ENCODE measurements at places on chromosomes 13 and 19. TPM values are rescaled to one million over a fixed set of nuclear protein-coding genes. Genes with fewer than 3 reads are reported as not detected.

DNA sequence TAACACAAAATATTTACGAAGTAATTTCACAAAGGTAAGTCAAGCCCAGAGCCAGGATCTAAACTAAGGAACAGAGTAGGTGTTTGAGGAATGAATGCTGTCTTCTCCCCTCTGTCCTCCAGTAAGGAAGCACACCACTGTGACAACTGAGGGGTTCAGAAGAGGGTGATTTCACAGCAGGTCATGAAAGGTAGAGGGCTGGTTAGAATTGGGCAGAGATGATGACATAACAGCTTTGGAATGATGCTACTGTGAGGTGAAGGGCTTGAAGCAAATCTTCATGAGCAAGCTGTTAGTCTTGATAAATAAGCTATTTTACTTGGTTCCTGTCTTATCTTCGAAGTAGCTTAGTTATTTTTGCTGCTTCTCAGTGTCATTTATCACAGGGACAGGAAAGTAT is 498.6 kb downstream of the FGF9 start:
- no peak for DNase-seq

The RPS28 gene
- 2,643 TPM for total RNA-seq

GRCh38 chr19:15200553-15201364 is at the start of gene NOTCH3:
Gene NOTCH3, minus strand, starts transcription at chr19:15200995. Its CDS starts 90 bp downstream, at chr19:15200905.
- no peak for DNase-seq

GRCh38 chr19:46782355-46783019 is 5.9 kb downstream of the SLC1A5 start:
- no peak for DNase-seq

GRCh38 chr19:46513461-46514236 is 18.0 kb upstream of the PNMA8B start:
- DNase-seq, result peak; percentile 73

DNA sequence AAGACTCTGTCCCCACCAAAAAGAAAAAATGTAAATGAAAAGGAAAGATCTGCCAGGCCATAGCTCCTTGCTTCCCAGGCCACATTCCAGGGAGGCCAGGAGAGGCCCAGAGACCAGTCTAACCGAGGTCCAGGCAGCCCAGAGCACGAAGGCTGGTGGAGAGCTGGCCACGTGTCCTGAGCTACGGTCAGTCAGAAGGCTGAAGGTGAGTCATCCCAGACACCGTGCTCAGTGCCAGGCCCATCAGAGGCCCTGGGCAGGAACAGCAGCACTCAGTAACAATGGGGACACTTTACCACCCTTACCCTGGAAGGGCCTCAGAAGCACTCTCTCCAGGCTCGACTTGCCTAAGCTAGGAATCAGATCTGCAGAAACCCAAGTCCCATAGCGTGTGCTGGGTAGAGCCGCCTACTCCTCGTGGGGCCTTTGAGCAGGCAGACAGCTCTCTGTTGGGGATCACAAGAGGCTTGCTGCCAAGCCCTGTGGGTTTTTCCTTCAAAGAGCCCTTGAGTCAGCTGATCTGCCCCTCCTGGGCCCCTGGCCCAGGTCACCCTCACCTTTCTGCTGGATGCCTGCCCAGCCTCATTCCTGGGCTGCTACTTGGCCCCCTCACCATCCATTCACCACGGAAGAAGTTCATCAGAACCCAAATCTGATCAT is 11.6 kb upstream of the DNMT1 start:
- DNase-seq, result no peak

The ZFP82 gene
- 3.5 TPM for total RNA-seq

- DNase-seq, result peak; percentile 49
Measured at GRCh38 chr13:113918981-113919701, 54.7 kb downstream of the C13orf46 start.

DNA sequence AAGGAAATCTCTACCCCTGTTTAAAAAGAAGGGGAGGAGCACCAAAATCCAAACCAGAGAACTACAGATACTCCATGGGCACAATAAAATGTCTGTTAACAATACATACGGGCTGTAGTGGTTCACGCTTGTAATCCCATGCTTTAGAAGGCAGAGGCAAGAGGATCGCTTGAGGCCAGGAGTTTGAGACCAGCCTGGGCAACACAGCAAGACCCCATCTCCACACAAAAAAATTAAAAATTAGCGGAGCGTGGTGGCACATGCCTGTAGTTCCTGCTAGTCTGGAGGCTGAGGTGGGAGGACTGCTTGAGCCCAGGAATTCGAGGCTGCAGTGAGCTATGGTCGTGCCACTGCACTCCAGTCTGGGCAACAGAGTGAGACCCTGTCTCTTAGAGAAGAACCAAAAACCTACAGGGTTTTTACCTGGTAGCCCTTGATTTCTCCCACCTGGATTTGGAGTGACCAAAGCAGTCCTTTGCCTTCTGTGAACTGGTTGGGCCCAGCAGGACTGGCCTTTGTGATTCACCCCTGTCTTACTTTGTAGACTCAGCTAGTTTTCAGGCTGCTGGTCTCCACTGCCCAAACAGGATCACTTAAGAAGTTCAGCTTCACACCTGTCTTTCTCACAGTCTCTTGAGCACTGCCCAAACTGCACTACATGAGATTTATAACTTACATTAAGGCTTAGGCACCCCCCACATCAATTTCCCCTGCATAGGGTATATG is 38.7 kb upstream of the FLT1 start:
- no peak for DNase-seq

DNA sequence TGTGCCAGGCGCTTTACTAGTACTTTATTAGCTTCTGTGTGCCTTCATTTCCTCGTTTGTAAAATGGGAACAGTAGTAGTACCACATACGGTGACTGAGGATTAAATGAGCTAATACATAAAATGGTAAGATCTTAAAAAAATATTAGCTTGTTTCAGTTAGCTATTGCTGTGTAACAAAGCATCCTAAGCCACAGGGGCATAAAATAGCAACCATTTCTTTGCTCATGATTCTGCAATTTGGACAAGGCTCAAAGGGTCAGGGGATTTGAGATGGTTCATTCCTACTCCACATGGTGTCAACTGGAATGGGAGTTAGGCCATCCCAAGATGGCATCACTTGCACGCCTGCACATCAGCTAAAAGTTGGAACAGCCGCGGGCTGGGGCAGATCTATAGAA is 13.3 kb downstream of the DYRK1B start:
- DNase-seq, result no peak

DNA sequence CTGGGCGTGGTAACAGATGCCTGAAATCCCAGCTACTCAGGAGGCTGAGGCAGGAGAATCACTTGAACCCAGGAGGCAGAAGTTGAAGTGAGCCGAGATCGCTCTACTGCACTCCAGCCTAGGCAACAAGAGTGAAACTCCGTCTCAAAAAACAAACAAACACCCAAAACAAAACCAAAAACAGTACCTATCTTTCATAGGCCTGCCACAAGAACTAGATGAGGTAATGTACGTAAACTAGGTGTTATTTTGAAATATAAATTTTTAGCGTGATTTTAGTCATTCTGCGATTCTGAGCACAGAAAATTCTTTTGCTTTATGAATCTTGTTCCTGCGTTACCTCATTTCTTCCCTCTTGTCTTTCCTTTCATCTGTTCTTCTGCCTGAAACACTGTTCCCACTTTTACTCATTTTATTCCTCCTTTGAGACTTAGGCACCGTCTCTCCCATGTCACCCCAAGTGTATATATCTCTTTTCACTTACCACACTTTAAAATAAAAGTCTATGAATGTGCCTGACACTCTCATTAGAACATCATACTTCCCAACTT is 238.2 kb upstream of the HTR2A start:
- no peak for DNase-seq

GRCh38 chr19:57599377-57599760 is 316 bp upstream of the ZNF530 start:
- no peak for DNase-seq

The RXFP2 gene
- total RNA-seq, result not detected

The KMT2B gene
- total RNA-seq, result 200 TPM

The VSTM1 gene
- not detected for total RNA-seq

DNA sequence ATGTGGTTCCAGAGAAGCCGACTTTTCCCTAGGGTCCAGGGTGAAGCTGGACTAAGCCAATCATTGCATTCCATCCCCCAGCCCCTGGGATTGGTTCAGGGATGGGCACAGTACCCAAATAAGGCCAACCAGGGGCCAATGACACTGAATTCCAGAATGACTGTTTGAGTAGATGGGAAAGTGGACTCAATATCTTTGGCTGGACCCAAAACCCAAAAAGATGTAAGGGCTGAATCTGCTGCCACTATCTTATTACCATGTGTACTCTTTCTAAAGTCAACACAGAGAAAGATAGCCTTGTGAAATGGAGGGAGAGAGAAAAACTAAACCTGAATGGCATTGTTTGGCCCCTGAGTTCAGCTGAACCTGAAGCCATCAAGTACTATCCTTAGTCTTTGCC is 39.2 kb upstream of the TNFSF11 start:
- no peak for DNase-seq

The SHC2 gene
- not detected for total RNA-seq

- no peak for DNase-seq
Measured at GRCh38 chr19:6267552-6268381, 12.0 kb downstream of the MLLT1 start.

The ZNF112 gene
- not detected for total RNA-seq

DNA sequence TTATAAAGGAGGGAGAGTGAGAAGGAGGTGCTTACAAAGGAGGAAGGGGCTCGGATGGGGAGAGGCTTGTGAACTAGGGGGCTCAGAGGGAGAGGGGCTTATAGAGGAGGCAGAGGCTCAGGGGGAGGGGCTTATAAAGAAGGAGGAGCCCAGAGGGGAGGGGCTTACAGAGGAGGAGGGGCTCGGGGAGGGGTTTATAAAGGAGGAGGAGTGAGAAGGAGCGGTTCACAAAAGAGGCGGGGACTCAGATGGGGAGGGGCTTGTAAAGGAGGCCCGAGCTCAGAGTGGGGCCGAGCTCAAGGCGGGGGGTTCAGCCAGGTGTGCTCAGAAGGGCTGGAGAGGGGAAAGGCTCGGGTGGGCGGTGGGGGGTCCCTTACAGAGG is 500 bp downstream of the SMIM24 start:
- no peak for DNase-seq

DNA sequence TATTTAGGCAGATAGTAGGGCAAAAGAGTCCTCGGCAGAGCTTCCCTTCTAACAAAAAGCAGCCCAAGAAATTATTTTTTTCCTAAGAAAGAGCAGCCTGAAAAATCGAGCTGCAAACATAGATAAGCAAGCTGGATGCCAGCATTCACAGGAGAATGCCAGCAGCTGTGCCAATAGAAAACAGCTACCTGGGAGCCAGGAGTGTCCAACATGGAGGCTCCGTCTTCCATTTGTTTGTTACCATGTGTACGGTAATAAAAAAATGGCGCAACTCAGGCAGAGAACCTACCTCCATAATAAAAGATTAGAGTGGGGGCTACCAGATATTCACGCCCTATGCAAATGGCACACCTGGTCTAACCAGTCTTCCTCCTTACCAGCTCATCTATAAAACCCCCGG is 77.6 kb upstream of the IPO5 start:
- DNase-seq, result no peak

GRCh38 chr19:2371656-2372055 is 11.6 kb downstream of the TMPRSS9 start:
- no peak for DNase-seq

DNA sequence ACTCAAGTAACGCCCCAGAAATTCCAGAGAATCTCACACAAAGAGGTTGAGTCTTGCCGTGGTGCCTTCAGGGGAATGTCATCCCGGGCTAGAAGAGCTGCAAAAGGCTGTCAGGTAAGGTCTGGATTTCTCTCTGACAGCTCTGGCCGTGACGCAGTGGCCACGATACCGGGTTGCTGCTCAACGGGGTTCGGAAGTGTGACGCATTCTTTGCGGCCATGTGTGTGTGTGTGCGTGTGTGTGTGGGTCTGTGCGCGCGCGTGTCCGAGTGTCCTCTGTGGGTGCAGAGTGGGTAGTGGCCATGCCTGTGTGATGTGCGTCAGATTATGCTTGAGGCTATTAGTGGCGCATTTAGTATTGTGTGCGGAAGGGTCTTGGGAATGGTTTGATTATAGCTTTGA is 306 bp downstream of the ZNF540 start:
- no peak for DNase-seq

- no peak for DNase-seq
Measured at GRCh38 chr13:41299316-41300094, 11.6 kb upstream of the NAA16 start.

The AP1M2 gene
- total RNA-seq, result not detected

The ADAMTSL5 gene
- 6.0 TPM for total RNA-seq

DNA sequence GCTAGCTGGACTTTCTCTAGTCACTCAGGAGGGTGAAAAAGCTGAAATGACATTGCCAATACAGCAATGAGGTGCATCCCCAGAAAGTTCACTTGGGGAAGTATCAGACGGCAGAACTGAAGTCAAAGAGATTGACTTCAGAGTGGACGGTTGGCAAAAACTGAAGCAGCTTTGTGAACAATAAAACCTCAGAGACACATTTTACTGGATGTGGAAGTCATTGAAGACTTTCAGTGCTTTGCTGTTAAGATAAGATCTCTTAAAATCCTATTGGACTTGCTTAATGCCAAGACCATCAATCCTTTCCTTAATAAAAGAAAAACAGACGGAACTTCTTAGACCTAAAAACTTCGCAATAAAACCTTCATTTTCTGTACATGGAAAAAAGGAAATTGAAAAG is 103.7 kb downstream of the ABCC4 start:
- DNase-seq, result no peak

DNA sequence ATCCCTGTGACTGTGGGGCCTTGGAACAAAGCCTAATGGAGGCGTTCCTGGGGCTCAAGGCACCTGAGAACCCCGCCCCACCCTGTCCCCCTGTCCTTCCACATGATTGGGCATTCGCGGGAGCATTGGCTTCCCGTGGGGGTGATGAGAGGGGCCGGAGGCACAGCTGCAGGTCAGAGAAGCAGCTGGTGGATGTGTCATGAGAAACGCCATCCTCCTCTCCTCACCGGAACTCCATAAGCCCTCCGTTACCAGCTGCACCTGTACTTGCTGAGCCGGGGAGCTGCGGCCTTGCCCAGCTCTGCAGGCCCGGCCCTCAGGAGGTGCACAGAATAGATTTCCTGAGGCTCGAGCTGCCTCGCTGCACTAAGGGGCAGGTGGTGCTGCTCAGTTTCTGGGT is 42.0 kb downstream of the CAPN12 start:
- no peak for DNase-seq

- no peak for DNase-seq
Measured at GRCh38 chr13:46361276-46361934, 25.6 kb downstream of the RUBCNL start.

DNA sequence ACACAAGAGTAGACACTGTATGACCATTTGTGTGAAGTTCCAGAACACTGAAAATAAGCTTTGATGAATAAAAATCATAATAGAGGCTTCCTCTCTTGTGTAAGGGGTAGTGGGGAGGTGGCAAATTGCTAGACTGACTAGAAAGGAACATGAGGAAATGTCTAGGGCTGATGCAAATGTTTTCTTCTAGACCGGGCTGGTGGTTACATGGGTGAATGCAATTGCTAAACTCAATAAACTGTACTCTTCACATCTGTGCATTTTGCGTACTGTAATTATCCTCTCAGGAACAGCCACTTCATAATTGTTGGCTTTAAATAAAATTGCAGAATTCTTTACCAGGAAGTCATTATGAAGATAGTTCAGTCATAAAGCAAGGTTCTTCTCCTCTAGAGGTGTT is 5.2 kb upstream of the KBTBD7 start:
- DNase-seq, result no peak

- DNase-seq, result no peak
Measured at GRCh38 chr19:6213266-6213595, 66.5 kb downstream of the MLLT1 start.
